ENCODE measurements at places on chromosomes 5 and 9.

- DNase-seq = no peak
Measured at GRCh38 chr9:21097817-21098216, 20.1 kb upstream of the IFNB1 start.

GRCh38 chr9:38009035-38009501 lies 60.0 kb downstream of the SHB start:
- no peak for DNase-seq

- no peak for DNase-seq
Measured at GRCh38 chr5:28234356-28234968, 1196.1 kb upstream of the CDH9 start.

DNA sequence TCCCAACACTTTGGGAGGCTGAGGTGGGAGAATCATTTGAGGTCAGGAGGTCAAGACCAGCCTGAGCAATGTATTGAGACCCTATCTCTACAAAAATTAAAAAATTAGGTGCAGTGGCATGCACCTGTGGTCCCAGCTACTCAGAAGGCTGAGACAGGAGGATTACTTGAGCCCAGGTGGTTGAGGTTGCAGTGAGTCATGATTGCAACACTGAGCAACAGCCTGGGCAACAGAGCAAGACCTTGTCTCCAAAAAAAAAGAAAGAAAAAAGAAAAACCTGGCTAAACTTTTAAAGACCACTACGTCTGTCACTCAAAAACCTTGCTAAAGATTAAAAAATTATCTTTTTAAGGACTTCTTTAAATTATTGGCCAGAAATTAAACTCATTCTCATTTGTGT lies 59.8 kb upstream of the ABCA1 start:
- no peak for DNase-seq

DNA sequence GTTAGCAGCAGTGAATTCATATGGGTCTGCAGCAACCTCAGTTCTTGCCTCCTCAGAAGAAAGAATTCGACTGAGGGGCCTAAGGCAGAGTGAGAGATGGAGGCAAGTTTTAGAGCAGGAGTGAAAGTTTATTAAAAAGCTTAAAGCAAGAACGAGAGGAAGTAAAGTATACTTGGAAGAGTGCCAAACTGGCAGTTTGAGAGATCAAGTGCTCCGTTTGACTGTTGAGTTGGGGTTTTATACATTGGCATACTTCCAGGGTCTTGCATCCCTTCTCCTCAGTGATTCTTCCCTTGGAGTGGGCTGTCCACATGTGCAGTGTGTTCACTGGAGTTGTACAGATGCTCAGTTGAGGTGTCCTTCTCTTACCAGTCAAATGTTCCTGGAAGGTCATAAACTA lies 203.6 kb downstream of the SPATA31D1 start:
- DNase-seq = no peak

- peak; percentile 45 for DNase-seq
Measured at GRCh38 chr5:164191240-164191639, 685.8 kb downstream of the MAT2B start.

GRCh38 chr5:125725691-125726090 lies 697.5 kb upstream of the GRAMD2B start:
- no peak for DNase-seq

- peak; percentile 84 for DNase-seq
Measured at GRCh38 chr5:132446621-132447020, 44.0 kb downstream of the IRF1 start.

- DNase-seq = no peak
Measured at GRCh38 chr5:110852053-110852452, 113.2 kb downstream of the SLC25A46 start.

- DNase-seq = peak; percentile 67
Measured at GRCh38 chr9:36543916-36544315, 28.8 kb upstream of the MELK start.

DNA sequence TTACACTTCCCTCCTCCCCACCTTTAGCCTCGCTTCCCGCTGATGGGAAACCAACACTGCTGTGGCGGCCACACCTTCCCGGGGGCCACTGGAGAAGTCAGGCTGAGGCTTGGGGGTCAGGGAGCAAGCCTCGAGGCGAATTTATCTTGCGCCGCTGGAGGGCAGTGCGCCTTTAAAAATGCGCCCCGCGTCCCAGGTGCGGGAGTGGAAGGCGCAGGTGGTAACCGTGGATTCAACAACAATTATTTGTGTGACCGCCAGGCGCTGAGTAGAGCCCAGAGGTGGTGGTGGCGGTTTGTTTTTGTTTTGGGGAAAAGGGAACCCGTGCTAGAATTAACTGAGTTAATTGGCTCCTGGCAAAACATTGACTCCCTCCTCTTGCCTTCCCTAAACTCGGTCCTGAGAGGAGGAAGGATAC lies 1.1 kb downstream of the CFAP77 start:
- peak; percentile 48 for DNase-seq

DNA sequence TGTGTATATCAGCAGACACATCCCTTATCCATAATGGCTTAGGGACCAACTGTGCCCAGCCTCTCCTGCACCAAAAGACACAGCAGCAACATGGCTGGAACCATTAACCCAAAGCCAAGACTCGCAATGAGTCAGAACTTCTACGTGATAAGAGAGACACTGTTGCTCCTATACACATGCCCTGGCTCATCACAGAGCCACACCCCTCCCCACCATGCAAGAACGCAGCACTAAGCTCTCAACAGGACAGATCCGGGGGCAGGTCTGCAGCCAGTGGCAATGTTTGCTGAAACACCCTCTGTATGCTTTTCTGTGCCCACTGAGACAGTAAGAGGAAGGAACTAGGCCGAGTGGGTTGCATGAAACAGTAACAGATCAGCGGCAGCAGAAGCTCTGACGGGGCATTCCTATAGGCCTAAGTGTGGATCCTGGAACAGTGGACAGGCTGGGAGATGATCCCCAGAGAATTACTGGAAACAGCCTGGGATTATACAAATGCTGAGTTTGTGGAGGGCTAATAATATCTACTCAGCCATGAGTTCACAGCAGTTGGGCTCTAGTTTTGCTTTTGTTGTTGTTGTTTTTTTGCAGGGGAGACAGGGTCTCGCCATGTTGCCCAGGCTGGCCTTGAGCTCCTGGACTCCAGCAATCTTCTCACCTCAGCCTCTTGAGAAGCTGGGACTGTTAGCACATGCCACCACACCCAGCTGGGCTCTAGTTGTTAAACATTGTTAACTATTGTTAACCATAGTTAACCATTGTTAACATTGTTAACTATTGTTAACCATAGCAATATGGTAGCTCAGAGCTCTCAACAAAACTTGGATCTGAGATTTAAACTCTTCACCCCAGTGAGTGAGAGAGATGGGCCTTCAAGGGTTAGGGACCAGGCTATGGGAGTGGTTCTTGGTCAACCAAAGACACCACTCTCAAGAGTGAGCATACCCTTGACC lies 41.0 kb downstream of the B4GALT1 start:
- DNase-seq = no peak

DNA sequence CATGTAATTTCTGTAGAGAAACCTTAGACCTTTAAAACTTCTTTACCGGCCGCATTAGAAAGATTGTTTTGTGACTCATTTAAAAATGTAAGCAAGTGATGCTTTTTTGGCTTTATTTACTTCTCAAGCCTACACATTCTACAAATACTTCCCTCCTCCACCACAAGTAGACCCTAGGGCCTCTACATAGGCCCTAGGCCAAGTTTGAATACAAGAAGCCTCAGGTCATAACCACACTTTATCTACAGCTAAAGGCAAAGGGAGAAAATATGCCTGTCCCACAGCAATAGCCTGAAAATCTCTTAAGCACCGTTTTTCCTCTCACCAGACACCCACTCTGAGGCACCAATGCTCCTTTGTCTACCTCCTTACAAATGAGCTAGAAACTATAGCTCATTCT lies 53.9 kb downstream of the CSNK1A1 start:
- peak; percentile 76 for DNase-seq

DNA sequence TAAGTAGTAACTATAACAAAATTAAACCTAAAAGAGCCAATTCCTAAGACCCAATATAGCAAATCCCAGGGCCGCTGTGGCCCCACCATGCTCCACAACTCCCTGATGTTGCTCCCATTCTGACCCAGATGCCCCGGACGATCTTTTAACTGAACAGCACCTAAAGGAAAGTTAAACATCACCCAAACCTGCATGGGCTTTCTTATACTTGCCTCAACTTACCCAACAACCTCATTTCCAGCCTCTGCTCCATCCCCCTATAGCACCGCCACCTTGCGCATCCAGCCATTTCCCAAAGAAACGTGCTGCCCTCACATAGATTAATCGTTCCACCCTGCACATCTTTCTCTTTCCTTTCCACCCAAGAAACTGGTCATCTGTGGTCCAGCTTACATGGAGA lies 54.6 kb downstream of the ZNF354C start:
- DNase-seq = no peak

GRCh38 chr5:72166070-72166979 lies 59.0 kb downstream of the MAP1B start:
- peak; percentile 88 for DNase-seq

DNA sequence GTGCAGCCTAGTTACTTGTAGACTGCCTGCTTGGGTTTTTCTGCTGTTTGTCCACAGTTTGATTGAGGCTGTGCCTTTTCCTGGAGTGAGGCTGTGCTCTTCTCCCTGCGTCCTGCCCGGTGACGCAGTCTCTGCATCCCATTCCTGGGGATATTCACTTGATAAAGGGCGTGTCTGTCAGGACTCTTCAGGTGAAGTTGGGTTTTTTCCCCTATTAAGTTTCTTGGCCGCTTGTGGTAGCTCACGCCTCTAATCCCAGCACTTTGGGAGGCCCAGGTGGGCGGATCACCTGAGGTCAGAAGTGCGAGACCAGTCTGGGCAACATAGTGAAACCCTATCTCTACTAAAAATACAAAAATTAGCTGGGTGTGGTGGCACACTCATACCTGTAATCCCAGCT lies 50.0 kb upstream of the SUSD3 start:
- DNase-seq = no peak

DNA sequence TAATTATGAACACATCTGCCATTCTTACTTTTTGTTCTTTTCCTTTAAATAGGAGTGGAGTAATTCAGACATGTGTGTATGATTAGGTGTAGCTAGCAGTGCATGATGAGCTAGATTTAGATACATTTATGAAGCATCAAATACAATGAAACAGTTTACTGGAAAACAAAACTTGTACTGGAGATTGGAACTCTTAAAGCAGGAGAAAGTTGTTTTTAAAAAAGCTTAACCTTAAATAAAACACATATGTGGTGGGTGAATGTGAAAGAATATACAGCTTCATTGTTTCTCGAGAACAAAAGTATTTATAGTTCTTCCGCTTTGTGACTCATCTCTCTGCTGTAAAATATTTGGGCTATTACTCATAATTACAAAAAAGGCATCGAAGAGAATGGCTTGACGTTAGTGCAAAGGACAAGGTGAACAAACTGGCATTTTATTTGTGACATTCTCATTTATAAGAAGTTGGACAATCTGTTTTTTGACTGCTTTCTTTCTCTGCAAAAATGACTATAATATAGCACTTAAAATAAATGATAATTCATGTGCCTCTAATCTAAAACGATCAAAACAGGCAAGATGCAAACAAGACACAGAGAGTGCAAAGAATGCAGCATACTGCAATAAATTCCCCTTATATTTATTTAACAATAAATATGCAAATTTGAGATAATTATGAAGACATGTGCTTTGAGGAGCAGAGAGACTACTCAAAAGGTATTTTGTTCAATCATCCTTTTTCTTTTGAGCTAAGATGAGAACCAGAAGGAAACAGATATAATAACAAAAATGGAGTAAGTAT lies 478.8 kb downstream of the CETN3 start:
- no peak for DNase-seq

GRCh38 chr9:88535226-88536022 lies 446 bp downstream of the NXNL2 start:
- DNase-seq = peak; percentile 32

DNA sequence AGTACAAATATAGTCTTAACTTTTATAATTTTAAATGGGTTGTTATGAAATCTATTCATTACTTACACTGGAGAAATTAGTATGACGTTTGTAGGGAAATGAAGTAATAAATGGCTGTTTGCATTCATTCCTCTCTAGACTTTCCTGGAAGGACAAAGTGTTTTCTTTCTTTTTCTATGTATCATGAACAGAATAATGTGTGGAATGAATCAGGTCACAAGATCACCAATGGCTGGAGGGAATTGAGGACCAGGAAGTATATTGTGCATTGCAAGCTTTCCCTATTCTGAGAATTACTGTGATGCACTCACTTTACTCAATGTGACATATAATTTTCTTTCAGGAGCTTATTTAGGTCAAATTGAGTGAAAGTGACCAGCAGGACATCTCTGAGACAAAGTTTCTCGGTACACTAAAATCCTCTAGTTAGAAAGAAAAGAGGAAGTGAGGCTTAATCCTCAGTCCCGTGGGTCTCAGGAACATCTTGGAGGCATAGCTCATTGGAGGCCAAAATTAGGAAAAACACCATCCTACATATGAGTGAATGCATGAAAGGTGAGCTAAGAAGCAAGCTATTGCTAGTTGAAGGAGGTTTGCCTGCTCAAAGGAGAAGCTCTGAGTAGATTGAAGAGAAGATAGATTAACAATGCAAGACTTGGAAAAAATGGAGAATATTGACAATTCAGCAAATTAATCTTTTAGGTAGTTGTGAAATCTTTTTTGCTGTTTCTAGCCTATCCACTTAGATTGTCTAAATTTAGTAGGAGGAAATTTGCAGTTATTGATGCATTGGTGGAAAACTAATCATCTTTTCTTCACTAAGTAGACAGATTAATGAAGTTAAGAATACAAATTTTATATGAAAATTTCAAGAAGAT lies 28.0 kb downstream of the ERAP2 start:
- no peak for DNase-seq

DNA sequence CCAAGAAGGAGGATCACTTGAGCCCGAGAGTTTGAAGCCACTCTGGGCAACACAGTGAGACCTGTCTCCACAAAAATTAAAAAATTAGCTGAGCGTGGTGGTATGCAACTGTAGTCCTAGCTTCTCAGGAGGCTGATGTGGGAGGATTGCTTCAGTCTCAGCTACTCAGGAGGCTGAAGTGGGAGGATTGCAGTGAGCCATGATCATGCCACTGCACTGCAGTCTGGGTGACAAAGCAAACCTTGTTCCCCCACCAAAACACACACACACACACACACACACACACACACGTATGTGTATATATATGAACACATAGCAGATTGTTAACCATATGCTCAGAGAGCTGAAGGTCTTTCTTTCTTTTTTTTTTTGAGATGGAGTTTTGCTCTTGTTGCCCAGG lies 157.5 kb upstream of the MAST4 start:
- DNase-seq = no peak

DNA sequence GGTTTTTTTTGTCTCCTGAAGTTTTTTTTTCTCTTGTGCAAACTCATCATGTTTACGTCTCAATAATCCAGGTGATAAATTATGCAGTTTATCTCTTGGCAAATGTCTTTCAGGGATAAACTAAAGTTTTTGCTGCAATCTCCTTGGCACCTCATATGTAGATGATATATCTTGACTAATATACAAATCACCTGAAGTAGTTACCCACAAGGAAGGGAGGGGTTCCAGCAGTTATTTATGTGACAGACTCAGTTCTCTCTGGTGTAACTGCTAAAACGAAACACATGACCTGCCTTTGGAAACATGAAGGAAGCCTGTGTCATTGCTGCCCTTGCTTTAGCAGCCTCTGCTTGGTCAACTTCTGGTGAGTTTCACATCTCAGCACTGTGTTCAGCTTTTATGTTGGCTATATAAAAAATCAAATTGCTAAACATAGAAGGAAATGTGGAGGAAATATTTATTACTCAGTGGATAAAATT lies 39.3 kb upstream of the KIAA1958 start:
- DNase-seq = no peak
